Fibroblast of the aortic adventitia (primary cell): ENCODE measurements at places on chromosomes 2 and 18. TPM values are rescaled to one million over a fixed set of nuclear protein-coding genes. Genes with fewer than 3 reads are reported as not detected.

- DNase-seq, result peak; percentile 33
These were observed 4.3 kb downstream of the SMYD5 start for GRCh38 chr2:73218298-73218697.

DNA sequence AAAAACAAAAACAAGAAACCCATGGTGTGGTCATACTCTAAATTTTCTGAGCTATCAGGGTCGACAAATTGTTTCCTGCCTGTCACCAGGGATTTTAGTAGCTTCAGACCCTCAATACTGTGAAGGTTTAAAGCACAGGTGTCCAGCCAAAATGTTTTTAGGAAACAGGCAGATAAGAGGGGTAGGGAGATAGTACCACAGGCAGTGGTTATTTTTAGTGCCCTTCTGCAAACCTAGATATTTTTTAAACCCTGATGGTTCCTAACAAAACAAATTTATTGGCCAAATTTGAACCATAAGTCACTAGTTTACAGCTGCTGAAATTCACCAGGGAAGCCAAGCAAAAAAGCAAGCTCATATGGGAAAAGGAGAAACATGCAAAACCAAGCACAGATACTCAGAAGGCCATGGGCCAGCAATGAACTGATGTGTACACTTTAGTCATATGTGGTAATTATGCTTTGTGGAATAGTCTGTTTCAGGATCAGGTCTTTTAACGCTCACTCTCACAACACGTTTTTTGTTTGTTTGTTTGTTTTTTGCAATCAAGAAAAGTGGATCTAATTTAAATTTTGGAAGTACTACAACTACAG is 156.8 kb upstream of the STK17B start:
- DNase-seq, result no peak

Gene RTP5
- total RNA-seq, result not detected in 2 replicates

DNA sequence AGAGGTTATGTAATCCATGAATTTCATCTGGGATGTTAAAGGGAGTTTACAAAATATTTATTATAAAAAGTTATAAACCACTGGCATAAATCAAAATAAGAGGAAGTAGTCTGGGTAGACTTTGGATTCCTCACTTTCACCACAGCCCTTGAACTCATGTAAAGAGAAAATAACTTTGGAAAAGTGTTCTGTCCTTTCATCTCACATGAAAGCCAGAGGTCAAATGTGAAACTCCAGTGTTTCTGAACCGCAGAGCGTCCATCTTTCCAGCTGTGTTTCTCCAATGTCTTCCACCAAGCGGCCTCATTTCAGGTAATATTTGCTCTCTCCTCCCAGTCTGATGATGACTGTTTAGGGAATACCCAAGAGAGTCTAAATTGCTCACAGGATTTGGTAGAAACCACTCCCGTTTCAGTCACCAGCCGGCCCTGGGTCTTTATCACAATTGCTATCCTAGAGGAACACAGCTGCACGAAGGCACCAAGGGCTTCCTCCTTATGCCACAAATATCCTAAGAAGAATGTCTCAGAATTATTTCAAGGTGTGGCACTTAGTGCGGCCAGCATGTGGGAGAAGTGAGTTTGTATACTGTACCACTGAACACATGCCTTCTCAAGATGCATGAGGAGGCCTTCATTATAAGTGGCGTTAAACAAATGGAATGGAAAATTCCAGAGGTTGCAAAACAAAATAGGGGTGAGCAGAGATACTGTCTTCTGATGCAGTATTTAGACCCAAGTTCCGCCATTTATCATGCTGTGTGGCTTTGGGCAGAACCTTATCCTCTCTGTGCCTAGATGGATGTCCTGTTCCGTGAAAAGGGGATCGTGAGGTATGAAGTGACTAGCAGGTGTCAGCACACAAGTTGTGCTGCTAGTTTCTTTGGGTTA is 63.8 kb downstream of the ACTR2 start:
- no peak for DNase-seq

DNA sequence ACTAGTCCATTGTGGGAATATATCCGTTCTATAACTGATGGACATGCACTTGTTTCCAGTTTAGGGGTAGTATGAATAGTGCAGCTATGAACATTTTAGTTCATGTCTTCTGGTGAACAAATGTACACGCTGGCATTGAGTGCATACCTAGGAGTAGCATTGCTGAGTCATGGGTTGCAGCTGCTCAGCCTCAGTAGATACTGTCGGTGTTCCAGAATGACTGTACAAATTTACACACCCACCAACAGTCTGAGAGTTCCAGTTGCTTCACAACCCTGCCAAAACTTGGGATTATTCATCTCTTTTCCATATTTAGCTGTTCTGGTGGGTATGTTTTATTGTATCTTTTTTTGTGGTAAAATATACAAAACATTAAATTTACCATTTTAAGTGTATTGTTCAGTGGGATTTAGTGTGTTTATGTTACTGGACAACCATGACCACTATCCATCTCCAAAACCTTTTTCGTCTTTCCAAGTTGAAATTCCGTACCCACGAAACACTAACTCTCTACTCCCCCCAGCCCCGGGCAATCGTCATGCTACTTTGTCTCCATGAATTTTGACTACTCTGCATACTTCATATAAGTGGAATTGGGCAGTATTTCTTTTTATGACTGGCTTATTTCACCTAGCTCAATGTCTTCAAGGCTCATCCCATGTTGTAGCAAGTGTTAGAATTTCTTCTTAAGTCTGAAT is 281.0 kb downstream of the PRKCE start:
- DNase-seq, result peak; percentile 88

GRCh38 chr2:47054868-47055267 is 100.2 kb downstream of the STPG4 start:
- no peak for DNase-seq

Gene SLC11A1
- total RNA-seq, result 0.09 and 0.33 TPM in 2 replicates

Gene DNAJB2
- 28.0 and 41.7 TPM in 2 replicates for total RNA-seq

Gene THADA
- total RNA-seq, result 34.6 and 54.9 TPM in 2 replicates

GRCh38 chr2:19855542-19856431 is 46.0 kb downstream of the TTC32 start:
- DNase-seq, result peak; percentile 47

DNA sequence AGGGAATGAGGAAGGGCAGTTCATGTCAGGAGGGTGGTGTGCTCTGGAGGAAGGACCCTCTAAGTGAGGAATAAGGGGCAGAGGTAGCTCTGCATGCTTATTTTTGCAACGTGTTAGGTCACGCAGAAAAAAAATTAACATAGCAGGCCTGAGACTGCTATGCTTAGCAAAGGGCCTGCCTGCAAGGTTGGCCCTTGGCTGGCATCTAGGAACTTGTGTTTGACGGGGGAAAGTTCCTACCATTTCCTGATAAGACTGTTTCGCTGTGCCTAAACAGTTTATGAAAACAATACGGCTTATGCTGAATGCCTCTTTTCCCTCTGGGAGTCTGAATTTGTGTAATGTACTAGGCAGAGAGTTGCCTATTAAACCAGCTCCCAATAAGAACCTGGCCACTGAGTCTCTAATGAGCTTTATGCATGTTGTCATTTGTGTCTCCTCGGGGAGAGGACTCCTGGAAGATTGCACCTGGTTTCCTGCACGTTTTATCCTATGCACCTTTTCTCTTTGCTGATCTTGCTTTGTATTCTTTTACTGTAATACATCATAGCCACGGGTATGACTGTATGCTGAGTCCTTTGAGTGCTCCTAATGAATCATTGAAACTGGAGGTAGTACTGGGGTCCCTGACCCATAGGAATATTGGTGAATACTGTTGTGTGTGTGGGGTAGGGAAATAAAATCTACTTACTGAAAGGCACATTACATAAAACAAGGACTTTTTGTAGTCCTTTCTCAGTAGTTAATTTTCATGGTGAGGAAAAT is 169.0 kb downstream of the PRPF40A start:
- DNase-seq, result peak; percentile 42

GRCh38 chr2:62142054-62142453 is 53.9 kb upstream of the B3GNT2 start:
- no peak for DNase-seq

Gene GRHL1
- total RNA-seq, result 1.3 TPM in 1 of 2 replicates, not detected in the other

DNA sequence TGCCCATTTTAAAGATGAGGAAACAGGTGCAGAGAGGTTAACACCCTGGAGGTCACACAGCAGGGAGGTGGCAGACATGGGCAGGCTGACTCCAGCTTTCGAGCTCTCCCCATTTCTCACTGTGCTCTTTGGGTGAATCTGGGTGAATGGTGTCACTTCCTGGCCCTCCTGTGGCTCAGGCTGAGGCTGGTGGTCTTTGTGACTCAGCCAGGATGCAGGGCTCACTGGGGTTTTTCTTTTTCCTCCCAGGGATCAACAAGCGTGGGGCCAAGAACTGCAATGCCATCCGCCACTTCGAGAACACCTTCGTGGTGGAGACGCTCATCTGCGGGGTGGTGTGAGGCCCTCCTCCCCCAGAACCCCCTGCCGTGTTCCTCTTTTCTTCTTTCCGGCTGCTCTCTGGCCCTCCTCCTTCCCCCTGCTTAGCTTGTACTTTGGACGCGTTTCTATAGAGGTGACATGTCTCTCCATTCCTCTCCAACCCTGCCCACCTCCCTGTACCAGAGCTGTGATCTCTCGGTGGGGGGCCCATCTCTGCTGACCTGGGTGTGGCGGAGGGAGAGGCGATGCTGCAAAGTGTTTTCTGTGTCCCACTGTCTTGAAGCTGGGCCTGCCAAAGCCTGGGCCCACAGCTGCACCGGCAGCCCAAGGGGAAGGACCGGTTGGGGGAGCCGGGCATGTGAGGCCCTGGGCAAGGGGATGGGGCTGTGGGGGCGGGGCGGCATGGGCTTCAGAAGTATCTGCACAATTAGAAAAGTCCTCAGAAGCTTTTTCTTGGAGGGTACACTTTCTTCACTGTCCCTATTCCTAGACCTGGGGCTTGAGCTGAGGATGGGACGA is 13.2 kb downstream of the ITM2C start:
- no peak for DNase-seq

Gene DOK6
- 2.1 and 3.2 TPM in 2 replicates for total RNA-seq

DNA sequence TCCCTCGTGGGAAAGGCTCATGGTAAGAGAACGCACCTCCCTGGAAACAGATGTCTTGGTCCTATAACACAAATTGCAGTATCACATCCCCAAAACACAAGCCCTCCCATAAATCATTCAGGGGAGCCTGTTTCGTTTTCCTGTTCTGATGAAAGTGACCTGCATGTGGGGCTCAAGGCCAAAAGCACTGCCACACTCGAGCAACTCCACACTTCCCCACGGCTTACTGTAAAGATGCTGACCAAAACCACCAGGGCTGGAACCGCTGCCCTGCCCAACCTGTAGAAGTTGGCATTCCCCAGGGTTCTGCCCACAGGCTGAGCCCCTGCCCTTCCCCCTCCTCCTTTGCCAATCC is 139.7 kb downstream of the BCL11A start:
- no peak for DNase-seq
